NCI-H82 (cell line): ENCODE measurements at places on chromosomes 1 and 21.

GRCh38 chr1:55190109-55190508, 25.1 kb downstream of the USP24 start:
- no peak for DNase-seq

DNA sequence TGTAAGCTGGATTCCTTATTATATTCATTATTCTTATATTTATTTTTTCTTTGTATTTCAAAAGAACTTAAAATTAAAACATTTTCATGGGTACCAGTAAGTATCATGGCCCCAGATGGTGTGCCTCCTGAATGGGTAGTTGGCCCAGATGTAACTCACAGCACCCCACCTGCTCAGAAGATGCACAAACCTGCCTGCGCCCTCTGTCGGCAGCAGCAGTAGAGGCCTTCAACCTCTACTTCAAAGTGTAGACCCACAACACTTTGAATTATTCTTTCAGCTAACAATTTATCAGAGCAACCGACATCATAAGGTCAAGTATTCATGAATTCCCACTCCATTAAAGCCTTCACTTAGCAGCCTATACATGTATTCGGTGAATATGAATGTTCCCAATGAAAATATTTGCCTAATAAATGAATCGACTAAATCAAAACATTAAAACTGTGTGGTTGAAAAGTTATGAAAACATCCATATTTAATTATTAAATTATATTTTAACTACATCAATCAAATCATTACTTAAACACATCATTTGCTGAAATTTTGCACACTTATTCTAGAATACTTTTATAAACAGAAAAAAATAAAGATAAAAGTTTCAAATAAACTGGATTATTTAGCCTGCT, 25.4 kb downstream of the PIGM start:
- peak; percentile 90 for DNase-seq

GRCh38 chr1:220906561-220907334, 27.5 kb downstream of the HLX start:
- DNase-seq: no peak

- no peak for DNase-seq
Measured at GRCh38 chr1:222023025-222023424, 281.1 kb upstream of the DUSP10 start.

- DNase-seq: peak; percentile 27
Measured at GRCh38 chr1:65063025-65063424, 85.0 kb upstream of the AK4 start.

GRCh38 chr1:6397844-6398441, 4.4 kb upstream of the ACOT7 start:
- peak; percentile 90 for DNase-seq

DNA sequence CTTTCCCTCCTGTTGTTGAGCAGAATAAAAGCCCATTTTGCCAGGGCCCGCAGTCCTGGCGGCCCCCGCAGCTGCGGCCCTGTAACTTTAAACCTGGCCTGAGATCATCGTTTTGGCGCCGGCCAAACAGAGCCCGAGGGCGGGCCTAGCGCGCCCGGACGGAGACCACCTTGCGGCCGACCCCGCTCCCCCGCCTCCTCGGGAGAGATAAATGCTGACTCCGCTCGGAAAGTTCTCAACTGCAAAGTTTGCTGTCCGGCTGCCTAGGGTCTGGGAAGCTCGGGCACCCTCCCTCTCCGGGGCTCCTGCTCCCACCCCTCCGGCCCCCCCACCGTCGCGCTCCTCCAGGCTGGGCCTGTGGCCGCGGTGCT, at the start of gene PDPN:
TSS of gene PDPN (plus strand) at position 238 of the 371 bp plus-strand sequence. CDS start 202 bp downstream, outside the sequence.
- DNase-seq: no peak

DNA sequence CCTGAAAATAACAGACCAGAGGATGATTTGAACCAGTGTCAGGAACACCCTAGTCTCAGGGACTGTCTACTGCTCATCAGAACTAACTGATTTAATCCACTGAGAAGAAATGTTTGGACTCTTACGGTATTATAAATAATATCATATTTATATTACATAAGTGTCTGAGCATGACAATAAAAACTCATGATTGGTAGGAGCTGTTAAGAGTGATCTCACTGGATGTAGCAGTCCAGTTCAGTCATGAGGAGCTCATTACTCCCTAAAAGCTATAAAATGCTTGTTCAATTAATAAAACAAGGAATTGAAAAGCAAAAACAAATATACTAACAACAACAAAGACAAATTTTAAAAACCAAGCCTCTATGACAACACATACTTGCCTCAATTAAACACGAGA, 68.8 kb upstream of the BCL9 start:
- DNase-seq: no peak

DNA sequence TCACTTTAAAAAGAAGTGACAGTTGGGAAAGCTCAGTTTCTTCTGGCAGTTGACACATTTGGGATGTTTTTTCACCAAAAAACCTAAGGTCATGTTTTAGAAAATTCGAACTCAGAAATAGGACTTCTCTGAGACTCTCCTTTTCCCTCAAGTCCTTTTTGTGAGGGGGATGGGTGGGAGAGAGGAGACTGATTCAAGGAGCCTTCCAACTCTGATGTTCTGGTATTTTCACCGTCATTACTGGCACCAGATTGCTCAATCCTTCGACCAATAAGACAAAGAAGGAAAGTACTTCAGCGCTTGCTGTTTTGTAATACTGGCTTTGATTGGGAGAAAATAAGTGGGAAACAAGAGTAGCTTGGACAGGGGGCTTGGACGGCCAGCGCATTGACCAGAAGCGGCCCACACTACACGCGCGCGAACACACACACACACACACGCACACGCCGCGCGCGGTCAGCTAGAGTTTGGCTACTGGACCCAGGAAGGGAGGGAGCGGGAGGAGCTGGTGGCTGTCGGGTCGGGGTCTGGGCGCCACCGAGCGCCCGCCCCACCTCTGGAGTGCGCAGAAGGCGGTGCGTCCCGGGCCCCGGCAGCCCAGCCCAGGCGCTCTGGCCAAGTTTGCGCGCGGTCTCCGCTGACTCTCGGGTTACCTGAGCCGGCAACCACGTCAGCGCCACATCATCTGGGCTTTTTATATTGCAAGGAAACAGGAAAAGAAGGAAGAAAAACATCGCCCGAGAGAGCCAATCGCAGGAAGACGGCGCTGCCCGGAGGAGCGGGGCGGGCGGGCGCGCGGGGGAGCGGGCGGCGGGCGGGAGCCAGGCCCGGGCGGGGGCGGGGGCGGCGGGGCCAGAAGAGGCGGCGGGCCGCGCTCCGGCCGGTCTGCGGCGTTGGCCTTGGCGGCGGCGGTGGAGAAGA, at the start of gene KCNK1:
TSS of gene KCNK1 (plus strand) at position 855 of the 921 bp plus-strand sequence. CDS start at position 921, 66 bp downstream.
- peak; percentile 36 for DNase-seq

DNA sequence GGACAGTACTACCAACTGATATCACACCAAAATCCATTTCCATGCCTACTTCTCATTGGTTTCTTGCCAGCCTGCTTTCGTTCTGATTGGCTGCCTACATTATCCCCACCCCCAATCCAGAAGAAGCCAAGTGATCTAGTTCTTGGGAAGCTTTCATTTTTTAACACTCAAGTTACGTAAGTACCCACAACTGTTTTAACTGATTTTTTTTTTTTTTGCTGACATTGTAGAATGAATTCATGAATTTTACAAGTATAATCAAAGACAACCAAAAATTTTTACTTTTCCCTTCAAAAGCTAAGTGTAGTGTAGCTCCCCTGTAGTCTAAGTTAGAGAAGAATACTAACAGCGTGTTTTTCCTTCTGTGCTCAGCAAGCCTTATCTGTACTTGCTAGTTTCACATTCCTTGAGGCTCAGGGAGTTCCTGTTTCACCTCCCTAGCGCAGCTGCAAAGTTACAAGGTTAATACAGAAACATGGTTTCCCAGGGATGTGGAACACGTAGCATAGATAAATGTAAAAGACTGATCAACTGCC, at the start of gene SLC9C2:
TSS of gene SLC9C2 (minus strand) at position 17 of the 536 bp plus-strand sequence. CDS start 1,296 bp downstream, outside the sequence.
- no peak for DNase-seq

- peak; percentile 40 for DNase-seq
Measured at GRCh38 chr1:197438010-197438790, 170.1 kb downstream of the CRB1 start.

DNA sequence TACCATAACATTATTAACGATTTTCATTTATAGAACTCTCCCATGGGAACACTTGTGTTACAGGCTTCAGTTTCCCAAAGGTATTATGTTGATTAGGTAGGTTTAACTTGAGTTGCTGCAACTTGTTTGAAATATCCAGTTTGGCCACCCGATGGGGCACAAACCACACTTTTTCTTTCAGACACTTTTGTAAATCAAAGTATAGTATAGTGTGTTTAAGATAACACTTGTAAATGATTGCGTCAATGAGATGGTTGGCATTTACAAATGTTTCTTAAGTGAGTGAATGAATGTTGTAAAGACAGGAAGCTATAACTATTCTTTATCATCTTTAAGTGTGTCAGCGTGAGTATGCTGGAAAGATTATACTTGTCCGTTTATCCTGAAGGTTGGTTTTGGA, 4.3 kb downstream of the XPR1 start:
- no peak for DNase-seq

GRCh38 chr1:107843989-107844388, 121.0 kb downstream of the VAV3 start:
- DNase-seq: no peak

DNA sequence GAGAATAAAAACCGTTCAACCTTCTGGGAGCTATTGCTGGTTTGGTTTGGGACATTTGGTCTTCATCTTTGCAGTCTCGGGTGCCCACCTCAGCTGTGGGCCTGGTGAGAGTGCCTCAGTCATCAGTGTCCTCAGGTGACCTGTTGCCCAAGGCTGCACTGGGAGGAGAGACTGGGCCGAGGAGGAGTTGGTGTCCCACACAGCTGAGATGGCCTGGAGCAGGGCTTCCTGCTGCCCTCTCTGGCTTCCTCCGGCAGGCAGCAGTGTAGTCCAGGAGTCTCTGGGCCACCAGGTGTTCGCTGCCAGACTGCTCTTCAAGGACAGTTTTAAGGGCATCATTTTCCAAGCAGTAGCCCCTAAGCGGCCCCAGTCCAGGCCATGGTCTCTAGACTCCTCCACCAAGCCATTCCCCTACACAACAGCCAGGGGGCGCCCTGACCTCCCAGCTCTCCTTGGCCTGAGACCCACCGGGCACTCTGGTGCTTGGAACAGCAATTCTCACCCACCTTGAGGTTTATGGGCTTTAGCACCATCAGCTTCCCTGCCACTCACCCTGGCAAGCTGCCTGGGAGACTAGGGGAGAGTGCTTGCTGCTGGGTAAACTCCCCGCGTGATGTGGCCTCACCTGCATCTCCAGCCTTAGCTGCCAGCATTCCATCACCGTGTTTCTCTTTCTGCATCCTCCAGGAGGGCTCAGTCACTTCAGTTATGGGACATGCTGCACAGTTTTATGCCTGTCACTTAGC, 9.1 kb upstream of the SYTL1 start:
- peak; percentile 81 for DNase-seq

DNA sequence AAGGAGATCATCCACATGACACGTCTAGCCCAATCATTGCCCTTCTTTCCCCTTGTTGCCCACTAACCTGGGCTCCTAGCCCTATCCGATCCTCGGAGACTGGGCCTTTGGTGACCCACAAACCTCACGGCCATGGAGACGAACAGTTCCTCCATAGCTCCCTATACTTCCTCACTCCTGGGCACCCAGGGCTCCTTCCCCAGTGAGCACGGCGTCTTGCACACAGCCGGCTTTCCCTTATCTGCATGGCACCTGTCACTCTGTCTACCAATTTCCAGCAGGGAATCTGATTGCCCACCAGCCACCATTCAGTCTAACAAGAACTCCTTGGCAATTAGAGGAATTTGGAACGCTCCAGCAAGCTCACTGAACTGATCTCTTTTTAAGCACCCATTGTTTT, 3.1 kb downstream of the GNG4 start:
- peak; percentile 28 for DNase-seq
